ENCODE measurements at places on chromosomes 5 and 9. TPM values are rescaled to one million over a fixed set of nuclear protein-coding genes. Genes with fewer than 3 reads are reported as not detected.
A peak's percentile ranks its signal among the peaks of the same experiment; 100 is the strongest.

GRCh38 chr5:179595916-179596315, 27.6 kb downstream of the HNRNPH1 start:
- no peak for DNase-seq

DNA sequence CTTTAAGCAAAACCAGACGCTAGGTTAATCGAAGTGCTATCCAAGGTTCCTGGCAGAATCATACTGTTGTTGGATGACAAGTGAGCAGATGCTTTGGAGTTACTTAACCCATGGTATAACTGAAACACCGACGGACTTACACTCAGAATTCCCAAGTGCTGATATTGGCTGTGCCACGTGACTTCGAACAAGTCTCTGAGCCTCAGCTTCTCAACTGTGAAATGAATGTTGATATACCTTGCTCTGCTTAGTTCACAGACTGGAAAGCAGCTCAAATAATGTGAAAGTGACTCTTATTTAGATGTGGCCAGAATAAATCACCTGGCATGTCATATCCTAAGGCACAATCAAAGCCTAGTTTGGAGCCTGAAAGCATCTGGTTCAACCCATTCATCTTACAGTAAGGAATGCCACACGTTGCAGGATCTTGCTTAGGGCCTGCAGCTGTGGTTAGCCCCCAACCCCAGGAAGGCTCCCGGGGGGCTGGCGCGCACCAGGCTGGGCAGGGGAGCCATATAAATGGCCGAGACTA, 759 bp downstream of the GEMIN5 start:
- no peak for DNase-seq

DNA sequence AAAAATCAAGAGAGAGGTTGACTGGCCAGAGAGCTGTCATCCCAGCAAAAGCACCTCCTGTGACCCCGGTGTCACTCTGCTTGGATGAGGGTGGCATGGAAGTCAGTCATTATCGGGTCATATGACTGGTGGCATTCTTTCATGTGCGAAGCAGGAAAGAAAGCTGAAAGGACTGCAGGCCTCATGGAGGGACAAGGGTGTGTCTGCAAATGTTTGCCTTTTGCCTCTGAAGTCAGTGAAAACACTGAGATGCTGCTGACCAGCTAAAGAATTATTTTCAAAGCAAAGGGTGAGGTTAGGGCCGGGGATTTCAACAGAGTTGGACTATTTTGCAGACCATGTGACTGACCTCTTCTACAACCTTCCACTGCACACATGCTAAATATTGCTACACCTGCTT, 298.3 kb downstream of the CSNK1G3 start:
- DNase-seq: no peak

DNA sequence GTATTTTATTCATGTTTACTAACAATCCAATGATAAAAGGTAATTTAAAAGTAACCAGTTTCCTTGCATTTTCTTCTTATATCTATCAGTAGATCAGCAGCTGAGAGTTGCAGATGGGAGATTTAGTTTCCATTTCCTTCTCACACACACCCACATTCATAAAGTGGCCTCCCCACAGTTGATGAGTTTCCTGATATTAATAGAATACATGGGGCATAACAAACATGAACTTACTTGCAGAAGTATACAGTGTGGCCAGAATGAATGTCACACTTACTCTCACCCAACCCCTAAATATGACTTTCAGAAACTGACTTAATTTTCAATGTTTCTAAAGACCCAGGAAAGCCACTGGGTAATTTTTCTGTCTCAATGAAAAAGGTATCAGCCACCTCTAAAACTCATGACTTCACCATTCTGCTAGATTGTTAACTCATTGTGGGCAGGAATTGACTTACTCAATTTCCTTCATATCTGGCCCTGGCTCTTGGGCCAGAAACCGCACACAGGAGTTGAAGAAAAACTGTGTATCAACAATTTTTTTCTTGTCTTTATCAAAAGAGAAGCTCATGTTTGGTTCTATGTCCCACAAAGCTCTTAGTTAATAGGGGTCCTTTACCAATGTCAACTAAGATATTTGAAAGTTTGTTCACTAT, 63.5 kb upstream of the OSMR start:
- no peak for DNase-seq

- no peak for DNase-seq
These were observed 2.3 kb upstream of the ST8SIA4 start for GRCh38 chr5:100905259-100905914.

GRCh38 chr9:80797831-80798688, 891.3 kb downstream of the TLE1 start:
- DNase-seq: no peak

- DNase-seq: no peak
These were observed 876.3 kb upstream of the CTNND2 start for GRCh38 chr5:12780536-12780935.

DNA sequence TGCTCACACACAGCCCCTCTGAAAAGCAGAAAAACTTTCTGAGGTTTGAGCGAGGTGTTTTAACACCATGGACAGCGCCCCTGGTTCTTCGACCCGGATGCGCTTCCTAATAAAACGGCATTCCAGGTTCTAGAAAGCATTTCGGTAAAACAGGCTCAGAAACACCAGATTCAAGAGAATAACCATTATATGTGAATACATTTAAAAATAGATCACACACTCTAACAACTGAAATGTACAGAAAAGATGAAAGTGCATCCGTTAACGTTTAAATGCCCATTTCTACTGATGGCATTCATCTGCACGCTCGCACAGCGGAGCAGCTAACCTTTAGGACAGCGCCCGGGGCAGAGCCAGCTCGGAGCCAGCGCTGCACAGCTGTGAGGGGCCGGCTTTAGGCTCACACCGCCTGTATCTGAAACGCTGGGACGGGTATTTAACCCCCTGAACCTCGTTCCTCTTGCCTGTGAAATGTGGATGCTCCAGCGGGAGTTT, 26.3 kb upstream of the TENT4A start:
- no peak for DNase-seq

GRCh38 chr5:43338862-43339261, 25.6 kb upstream of the HMGCS1 start:
- no peak for DNase-seq

DNA sequence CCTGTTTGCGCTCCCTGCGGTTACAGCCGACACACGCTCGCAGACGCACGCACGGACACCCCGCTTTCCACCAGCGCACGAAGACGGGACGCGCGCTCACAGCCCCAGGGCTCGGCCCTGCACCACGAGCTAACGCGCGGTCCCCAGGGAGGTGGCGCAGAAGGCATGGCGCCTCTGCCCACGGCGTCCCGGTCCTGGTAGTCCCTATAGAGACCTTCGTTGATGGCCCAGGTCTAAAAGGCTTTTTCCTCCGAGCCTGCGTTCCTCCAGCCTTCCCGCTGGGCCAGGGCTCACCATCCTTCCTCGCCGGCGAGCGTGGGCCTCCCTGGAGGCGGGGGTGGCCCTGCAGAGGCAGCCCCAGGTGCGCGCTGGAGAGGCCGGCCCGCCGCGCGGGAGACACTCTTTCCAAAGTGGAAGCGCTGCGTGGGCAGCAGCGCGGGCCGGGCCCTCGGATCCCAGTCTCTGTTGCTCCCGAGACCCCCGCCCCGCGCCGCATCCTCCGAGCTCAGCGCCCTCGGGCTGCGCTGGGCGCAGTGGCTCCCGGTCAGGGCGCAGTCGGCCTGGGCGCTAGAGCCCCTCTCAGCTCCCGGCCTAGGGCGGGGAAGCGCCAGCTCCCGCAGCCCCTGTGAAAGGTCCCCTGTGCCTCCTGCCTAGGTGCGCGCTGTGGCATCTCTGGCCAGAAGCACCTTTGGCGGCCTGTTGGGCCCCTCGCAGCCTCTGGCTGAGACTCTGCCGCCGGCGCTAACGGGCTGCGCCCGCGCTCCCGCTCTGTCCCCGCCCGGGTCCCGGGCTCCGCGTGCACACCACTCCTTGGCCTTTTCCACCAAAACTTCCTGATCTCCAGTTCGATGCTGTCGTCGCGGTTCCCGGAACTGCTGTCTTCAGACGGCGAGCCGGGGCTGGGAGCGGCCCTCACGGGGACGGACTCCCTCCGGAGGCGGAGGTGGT, 31.9 kb upstream of the FANCC start:
- DNase-seq: peak; percentile 23

GRCh38 chr9:134327671-134328231, 1.5 kb downstream of the RXRA start:
- no peak for DNase-seq

DNA sequence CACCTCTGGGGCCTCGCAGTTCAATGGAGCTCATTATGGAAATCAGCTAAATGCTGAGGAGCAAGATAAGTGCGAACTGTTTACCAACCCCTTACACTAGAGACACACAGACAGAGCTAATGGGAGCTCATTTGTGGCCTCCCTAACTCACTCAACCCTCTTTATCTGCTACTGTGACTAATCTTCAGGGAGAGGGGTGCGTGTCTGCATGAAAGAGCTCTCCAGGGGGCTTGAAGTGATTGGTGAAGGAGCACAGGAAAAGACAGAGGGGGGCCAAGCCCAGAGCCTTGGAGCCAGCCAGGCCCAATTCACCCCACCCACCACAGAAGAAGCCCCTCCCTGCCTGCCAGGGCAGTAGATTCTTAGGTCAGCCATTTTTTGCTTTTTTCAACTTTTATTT, 466.8 kb upstream of the BRINP1 start:
- no peak for DNase-seq

DNA sequence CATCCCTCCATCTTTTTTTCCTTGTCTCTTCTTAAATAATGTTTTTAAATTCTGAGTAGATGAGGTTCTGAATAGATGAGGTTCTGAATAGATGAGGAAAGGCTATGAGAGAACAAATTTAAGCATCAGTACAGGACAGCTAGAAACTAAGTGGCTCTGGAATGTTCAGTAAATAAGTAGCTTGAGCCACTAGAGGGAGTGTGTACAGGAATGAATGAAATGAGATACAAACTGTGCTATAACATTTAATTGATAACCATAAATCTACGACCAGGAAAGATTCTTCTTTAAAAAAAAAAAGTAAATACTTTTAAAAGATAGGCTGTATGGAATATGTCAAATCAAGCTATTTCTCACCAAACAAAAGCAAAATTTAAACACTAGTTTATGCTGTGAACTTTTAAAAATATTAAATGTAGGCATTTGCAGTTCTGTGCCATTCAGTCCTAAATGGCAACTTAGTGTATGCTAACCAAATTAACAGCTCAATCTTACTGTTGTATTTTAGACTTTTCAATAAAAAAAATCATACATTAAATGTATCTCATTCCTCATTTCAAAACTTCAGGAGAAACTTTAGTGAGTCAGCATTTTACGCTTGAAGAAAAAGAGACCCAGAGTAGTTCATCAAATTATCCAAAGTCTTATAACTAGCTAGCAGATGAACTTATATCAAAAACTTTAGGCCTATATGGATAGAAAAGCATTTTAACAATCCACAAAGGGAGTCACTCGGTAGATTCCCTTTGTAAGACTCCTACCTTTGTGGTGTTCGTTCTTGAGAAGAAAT, 70.4 kb upstream of the SNX2 start:
- DNase-seq: no peak

DNA sequence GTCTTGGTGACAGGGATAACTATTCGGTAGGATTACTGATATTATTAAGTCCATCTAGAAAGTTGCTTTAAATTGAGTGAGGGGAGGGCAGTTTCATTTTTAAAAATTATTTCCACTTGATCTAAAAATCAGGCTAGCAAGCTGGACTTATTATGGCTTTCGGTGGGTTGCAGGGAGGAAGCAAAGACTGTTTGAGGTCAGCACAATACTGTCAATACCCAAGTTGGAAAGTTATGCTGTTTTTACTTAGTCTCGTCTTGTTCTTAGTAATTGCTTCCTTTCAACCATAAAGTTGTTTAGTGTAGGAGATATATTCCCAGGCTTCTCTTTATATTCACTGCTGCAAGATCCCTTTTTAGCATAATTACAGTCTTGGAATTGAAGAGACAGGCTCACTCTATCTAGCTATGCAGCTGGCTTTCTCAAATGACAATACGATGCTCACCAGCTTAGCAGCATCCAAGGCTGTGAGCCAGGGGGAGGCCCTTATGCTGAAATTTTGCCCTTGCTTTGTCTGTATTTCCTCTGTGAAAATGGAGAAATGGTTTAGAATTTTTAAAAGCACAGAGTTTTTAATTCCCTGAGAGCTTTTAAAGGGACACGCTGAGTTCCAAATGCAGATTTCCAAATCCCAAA, 68.2 kb upstream of the APC start:
- no peak for DNase-seq

GRCh38 chr5:172642051-172642409, 967 bp downstream of the NEURL1B start:
- no peak for DNase-seq

DNA sequence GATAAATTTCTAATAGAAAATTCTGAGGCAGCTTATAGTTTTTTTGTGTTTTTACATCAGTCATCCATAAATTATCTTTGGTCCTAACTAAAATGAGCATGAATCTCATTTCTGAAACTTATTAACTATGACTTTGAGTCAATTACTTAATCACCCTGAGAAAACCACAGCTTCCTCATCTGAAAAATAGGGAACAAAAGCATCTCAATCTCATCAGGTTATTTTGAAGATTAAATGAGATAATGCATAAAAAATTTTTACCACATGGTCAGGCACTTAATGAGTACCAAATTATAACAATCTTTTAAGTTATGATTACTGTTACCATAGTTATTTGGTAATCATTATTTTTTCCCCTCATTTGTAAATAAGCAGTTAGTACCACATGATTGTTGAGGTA, 279.1 kb downstream of the MAST4 start:
- no peak for DNase-seq

DNA sequence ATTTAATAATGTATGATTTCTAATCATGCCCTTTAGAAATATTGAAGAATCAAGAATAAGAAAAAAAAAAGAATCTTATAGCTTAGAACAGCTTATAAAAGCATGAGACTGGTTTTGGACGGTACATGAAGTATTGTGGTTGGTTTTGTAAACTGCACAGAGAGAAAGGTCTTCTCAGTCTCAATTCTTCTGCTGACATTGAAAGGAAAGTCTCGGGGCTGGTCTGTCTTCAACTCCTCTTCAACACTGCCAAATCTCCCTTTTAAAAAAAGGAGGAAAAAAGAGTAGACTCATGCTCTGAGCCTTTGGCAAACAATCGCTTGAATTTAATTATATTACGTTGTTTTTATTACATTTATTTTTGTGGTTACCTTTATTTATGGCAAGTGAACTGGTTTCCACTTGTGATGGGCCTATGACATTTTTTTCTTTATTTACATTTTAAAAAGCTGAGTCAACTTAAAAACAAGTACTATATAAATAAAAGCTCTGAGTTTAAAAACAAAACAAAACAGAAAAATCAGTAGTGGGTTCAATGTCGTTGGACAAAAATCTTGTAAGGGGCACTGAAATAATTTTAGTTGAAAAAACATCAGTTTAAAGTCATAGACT, 32.8 kb upstream of the EBF1 start:
- DNase-seq: no peak

- DNase-seq: no peak
These were observed 782.8 kb upstream of the NUDT12 start for GRCh38 chr5:104345222-104346016.

Gene TAF11L3
- not detected for total RNA-seq

Gene SGCD
- 0.14 TPM for total RNA-seq

Gene ADGRD2
- total RNA-seq: not detected

Gene DOCK2
- 220 TPM for total RNA-seq

Gene CCDC112
- 2.0 TPM for total RNA-seq

Gene IL13
- total RNA-seq: 0.72 TPM

Gene PRR16
- total RNA-seq: not detected

Gene PCYOX1L
- 14.2 TPM for total RNA-seq

Gene ADAMTSL2
- 1.2 TPM for total RNA-seq

Gene FCN2
- total RNA-seq: not detected

Gene CDX1
- not detected for total RNA-seq

Gene SLC23A1
- 2.3 TPM for total RNA-seq

Gene MCTP1
- total RNA-seq: 0.87 TPM

Gene BICD2
- total RNA-seq: 15.0 TPM

Gene BARHL1
- not detected for total RNA-seq

Data from activated naive CD4-positive, alpha-beta T cell treated with anti-CD3 and anti-CD28 coated beads, Interleukin-2, amount 50 U/mL, for 72 hours (primary cell).